ENCODE measurements at places on chromosomes 13 and 19.

DNA sequence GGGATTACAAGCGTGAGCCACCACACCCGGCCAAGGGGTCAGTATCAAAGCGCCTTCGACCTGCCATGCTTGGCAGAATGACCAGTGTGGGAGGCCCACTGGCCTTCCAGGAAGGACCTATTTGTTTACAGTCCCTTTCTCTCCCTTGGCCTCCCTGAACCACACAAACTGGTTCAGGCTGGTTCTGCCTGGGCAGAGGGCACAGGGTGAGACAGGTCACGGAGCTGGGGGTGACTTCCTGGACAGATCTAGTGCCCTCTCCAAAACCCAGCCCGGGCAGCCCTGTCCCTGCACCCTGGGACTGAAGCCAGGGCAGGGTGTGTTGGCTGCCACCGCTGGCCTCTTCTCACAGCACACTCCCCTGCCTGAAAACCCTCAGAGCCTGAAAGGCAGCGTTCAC is 11.3 kb downstream of the PLEKHF1 start:
- no peak for DNase-seq

DNA sequence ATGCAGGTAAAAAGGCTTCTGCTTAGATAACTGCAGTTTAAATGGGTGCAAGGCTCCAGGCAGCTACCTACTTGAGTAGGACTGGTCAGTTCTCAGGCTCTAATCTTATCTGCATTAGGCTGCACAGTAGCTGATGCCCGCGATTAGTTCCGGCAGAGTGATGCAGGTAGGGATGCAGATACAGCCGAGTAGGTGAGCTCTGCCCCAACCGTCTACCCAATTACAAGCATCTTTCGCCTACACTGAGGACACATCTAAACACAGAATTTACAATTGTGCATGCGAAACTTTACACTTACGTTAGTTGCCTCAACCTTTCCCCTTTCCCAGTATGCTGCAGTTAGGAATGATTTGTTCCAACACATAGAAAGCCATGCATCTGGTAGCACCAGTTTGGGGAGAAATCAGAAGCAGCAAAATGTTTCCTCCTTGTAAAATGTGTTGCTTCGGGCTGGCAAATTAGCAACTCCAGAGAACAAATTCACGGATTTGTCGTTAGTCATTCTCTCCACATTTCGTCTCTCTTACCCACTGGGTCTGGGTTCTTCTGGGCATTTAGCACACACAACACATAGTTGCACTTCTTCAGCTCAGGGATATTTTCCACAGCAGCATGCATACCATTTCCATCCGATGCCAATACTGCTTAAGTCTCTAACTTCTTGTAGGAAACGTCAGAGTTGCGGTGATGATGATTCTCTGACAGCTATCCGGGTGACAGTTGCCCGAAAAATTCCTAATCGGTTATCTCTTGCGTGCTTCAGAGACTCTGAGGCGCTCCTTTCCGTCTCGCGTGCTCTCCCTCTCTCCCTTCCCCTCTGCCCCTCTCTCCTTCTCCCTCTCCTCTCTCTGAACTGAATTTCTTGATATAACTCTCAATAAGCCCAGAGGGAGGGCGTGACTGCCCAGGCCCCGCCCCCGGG is at the start of gene PCDH9:
PCDH9 (minus strand) TSS at position 856 of the 923 bp plus-strand sequence. CDS start 1,896 bp downstream, outside the sequence.
- no peak for DNase-seq

- no peak for DNase-seq
These were observed 89.9 kb downstream of the CRYL1 start for GRCh38 chr13:20435616-20436368.

DNA sequence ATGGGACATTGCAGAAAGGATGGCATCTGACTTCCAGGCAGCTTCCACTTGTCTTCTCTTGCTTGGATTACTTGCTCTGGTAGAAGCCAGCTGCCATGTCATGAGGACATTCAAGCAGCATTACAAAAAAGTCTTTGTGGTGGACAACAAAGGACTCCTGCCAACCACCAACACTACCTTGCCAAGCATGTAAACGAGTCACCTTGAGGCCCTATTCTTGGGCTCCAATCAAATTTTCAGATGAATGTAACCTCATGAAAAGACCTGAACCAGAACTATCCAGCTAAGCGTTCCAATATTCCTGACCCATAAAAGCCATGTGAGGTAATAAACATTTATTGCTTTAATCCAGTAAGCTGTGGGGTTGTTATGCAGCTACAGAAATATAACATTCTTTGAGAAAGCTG is 12.5 kb downstream of the PROSER1 start:
- no peak for DNase-seq

- DNase-seq = no peak
These were observed 4.0 kb upstream of the MAST3 start for GRCh38 chr19:18093439-18094161.

GRCh38 chr13:22925881-22926747 is 254.7 kb upstream of the SGCG start:
- peak; percentile 89 for DNase-seq

DNA sequence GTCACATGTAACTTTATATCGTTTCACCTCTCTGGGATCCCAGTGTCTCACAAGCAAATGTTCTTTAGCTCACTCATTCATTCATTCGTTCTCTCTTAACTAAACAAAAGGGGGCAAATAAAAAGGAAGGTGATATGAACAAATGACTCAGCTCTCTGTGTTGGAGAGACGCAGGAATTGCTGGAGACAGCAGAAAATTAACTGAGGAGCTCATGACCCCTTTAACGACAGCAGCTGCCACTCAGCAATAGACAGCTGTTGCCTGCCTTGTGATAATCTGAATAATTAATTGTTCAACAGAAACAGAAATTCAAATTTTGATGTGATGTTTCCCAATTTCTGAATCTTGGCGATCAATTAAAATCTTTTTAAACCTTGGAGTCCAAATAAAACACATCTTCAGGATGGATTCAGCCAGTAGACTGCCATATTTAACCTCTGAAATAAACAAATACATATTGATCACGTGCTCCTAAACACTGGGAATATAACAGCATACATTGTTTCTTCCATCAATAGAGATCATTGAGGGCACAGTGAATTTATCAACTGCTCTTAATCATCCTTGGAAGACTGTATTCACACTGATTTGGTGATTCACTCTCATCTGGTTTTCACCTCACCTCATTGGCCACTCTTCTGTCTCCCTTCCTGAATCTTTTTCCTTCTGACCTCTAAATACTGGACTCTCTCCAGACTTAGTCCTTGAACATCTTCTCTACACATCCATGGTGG is 63.3 kb downstream of the MBNL2 start:
- DNase-seq = no peak

DNA sequence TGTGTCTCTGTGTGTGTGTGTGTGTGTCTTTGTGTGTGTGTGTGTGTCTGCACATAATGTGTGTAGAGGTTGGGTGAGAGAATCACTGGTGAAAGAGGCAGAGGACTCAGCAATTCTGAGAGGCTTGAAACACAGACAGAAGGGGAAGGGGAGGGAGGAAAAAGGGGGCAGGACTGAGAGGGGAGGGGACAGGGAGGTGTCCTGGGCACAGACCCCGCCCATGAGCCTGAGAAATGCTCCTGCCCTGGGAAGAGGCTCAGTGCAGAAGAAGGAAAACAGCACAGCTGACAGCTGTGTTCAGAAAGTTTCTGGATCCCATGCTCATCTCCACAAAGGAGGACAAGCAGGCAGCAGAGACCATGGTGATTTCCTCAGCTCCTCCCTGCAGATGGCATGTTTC is 59.1 kb upstream of the CEACAM8 start:
- DNase-seq = no peak

GRCh38 chr19:48805452-48805851 is 5.4 kb downstream of the BCAT2 start:
- DNase-seq = no peak

DNA sequence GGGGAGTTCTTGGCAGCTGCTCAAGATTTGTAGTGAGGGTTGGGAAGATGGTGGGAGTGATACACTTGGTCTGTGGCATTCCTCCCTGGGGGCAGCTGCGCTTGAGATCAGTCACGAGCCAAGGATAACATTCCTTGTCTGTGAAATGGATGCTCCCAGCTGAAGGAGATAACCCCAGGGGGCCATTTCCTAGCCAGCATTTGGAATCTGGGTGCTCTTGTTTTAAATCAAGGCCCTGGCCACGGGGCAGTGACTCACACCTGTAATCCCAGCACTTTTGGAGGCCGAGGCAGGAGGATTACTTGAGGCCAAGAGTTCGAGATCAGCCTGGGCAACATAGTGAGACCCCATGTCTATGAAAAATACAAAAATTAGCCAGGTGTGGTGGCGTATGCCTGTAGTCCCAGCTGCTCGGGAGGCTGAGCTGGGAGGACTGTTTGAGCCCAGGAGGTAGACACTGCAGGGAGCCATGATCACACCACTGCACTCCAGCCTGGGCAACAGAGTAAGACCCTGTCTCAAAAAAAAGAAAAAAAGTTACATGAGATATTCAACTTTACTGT is 4.6 kb downstream of the PKN1 start:
- DNase-seq = no peak
